ENCODE measurements at places on chromosomes 5 and 9. TPM values are rescaled to one million over a fixed set of nuclear protein-coding genes. Genes with fewer than 3 reads are reported as not detected.

DNA sequence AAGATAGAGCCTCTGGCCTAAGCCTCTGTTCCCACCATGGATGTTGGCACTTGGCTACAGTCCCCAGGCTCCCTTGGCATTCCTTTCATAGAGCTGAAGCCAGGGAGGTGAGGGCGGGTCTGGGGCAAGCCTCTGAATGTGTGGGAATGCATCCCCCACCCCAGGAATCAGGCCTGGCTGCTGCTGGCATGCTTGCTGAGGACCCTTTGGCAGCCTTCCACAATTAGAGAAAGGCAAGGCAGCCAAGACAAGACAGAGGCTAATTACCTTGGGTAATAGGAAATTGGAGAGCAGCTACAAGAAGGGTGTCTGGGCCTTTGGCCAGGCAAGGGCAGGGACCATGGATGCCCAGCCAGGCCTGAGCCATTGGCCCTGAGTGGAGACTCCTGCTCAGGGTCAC, 204.4 kb upstream of the TRIM32 start:
- H3K4me3 ChIP-seq, result no peak overlapping the region
- H3K27me3 ChIP-seq, result no peaks in the 10 kb centered on the region
- no peaks in the 10 kb centered on the region for H3K4me1 ChIP-seq
- H3K27ac ChIP-seq, result no peak overlapping the region
- no peaks in the 10 kb centered on the region for H3K36me3 ChIP-seq

FIBCD1 gene
- total RNA-seq, result not detected

DNA sequence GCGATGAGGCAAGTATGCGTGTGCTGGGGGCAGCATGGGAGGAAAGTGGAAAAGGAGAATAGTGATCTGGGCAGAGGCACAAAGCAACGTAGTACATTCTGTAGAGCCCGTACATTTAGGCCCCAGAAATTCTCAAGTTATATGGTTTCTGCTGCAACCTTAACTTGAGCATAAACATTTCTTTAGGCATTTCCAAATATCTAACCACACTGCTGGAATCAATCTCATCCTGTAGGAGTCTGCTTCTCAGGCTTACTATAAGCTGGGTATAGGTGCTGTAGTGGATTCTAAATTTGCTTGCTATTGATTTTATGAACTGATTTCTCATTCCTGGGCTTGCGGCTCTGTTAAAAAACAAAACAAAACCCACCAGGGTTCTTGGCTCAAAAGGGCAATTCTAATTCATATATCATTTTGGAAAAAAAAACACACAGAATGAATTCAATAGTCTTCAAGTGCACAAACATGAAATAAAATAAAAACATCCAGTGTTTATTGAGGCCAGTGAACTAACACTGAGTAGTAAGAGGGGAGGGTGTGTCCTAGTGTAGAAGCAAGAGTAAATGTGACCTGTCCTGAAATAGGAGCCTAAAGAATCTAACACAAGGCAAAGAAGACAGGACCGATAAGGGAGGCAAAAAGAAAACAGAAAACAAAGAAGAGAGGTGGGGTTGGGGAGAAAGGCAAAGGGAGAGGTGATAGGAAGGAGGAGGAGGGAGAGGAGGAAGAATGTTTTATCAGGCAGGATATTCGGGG, 145.5 kb upstream of the LHFPL2 start:
- no peak overlapping the region for H3K27ac ChIP-seq
- H3K27me3 ChIP-seq, result no peaks in the 10 kb centered on the region
- H3K36me3 ChIP-seq, result no peaks in the 10 kb centered on the region
- DNase-seq, result no peak

DNA sequence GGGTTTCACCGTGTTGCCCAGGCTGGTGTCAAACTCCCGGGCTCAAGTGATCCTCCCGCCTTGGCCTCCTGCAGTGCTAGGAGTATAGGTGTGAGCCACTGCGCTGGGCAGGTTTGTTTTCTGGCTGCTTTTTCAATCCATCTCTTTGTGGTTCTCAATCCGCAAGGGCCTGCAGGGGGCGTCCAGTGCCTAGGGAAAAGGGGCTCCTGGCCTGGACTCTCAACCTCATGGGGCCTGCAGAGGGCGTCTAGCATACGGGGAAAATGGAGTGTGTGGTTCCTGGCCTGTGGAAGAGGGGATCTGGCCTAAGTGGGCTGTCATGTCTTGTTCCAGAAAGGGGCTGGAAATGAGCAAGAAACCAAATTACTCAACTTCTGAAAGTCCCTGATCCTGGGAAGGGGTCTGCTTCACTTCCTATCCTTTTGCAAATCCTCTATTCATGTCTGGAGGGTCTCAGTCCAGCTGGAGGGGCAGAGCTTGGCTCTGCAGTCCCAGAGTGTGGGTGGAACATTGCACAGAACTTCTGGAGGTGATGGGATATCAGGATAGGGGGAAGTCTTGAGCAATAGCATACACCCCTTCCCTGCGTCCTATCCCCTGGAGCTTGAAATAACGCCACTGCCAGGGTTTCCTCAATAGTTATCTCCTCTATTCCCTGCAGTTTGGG, 12.7 kb upstream of the CCL27 start:
- H3K27me3 ChIP-seq, result no peaks in the 10 kb centered on the region
- DNase-seq, result peak; percentile 84
- no peak overlapping the region for H3K27ac ChIP-seq
- H3K36me3 ChIP-seq, result no peaks in the 10 kb centered on the region

DNA sequence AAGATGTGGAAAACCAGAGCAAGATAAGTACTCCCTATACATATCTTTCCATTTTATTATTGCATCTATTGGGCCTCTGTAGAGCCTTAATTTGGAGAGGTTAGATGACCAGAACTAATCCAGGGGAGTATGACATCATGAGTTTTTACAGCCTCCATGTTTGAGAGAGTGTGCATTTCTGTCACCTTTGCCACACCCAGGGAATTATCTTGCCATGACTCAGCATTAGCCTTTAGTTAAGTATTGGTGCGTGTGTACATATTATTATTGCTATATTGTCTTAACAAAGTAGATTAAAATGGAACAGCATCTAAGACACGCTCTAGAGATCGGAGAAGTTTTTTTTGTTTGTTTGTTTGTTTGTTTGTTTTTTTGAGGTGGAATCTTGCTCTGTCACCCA, 27.6 kb downstream of the DIMT1 start:
- no peaks in the 10 kb centered on the region for H3K27me3 ChIP-seq
- no peaks in the 10 kb centered on the region for H3K36me3 ChIP-seq
- H3K4me1 ChIP-seq, result no peaks in the 10 kb centered on the region
- H3K27ac ChIP-seq, result no peak overlapping the region

FYB1 gene
- total RNA-seq, result 4.3 TPM
